ENCODE measurements at places on chromosomes 12 and 14. TPM values are rescaled to one million over a fixed set of nuclear protein-coding genes. Genes with fewer than 3 reads are reported as not detected.

Gene COPZ1
- 89.9 TPM for total RNA-seq

GRCh38 chr12:1838205-1838993 is 18.0 kb downstream of the LRTM2 start:
- no peak for DNase-seq

Gene BORCS5
- total RNA-seq = 3.5 TPM

Gene GOLT1B
- total RNA-seq = 12.2 TPM

Gene PIWIL1
- not detected for total RNA-seq

- peak; percentile 36 for DNase-seq
These were observed 841 bp downstream of the GLI1 start for GRCh38 chr12:57460468-57460784.

DNA sequence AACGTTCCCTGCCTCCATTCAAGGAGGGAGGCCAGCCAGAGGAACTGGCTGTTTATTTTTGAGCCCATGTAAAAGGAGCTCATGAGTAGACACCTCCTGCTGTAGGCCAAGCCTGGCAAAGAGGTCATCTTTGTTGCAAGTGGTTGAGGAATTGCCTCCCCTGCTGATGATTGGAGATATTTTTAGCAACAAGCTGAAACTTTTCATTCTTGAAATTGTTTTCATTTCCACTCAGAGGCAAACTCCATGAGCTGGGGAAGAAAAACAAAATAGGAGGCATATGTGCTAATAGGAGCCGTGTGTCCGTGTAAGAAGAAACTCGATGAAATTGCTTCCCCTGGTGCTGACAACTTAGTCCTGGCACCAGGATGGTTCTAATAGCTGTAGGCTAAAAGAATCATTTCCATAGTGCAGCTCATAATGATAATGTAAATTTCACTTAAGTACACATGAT is 440.1 kb upstream of the FAR2 start:
- no peak for DNase-seq

DNA sequence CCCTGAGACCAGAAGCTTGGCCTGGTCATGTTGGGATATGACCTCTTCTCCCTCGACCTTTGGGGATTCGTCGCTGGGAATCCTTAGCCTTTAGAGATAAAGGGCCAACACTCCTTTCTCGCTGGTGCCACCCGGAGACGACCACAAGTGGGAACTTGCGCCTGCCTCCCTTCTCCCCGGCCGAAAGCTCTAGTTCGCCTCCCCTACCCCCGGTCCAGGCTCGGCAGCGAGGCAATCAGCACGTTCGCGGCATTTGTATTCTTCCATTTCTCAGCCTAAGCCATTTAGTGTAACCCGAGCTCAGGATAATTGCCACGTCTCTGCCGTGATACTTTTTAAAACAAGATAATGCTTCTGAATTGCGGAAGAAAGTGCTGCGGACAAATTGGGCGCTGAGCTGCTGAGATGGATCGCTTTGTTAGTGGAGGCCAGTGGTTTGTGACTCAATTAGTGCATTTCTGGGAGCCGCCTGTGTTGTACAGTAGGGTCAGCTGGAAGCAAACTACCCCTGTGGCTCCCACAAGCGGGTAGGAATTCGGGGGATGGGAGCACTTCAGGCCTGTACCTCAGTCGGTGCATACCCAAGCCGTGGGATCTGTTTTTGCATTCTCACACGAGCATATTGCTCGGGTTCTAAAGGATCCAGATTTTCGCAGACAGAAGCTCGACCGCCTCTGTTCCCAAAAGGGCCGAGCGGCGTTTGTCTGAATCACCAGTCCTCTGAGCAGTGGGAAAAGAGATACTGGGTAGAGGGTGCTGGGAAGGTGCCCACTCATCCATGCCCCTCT is 6.8 kb upstream of the SIX1 start:
- DNase-seq = no peak

DNA sequence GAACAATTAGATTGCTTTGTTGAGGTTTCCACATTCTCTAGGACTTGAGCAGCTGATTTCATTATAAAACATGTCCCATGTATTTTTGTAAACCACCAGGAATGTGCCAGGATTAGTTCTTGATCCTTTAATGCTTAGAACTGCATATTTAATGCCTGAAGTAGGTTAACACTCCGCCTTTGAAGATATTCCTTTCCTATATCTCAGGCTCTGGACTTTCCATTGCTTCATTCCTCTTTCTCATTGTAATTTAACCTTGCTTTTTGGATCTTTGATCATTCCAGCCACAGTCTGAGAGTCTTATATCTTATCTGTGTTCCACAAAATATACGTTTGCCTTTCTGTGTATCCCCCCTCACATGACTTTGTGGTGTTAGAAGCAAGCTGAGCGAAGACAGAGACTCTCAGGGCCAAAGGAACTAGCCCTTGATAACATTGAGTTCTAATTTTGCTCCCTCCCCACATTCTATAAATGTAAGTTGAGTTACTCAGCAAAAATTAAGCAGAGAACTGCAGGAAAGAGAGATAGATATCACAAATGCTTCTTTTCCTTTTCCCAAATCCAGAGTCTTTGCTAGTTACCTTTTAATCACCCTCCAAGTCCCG is 2.4 kb upstream of the CLEC1B start:
- no peak for DNase-seq

DNA sequence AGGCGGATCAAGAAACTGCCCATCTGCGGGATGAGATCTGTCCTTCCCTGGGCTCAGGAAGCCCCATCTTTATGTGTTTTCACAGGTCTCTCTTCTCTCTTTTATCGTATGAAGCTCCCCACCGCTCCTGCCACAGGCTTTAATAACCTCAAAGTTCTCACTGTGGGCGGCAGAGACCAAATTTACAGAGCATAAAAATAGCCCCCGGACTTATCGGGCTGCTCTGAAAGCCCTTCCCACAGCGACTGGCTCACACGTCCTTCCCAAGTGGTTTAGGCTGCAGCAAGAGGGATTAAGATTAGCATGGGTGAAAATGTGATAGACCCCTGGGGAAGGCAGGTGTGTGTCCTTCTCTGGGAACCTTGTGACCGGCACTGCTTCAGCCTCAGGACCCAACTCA is 47.8 kb downstream of the TESC start:
- no peak for DNase-seq

DNA sequence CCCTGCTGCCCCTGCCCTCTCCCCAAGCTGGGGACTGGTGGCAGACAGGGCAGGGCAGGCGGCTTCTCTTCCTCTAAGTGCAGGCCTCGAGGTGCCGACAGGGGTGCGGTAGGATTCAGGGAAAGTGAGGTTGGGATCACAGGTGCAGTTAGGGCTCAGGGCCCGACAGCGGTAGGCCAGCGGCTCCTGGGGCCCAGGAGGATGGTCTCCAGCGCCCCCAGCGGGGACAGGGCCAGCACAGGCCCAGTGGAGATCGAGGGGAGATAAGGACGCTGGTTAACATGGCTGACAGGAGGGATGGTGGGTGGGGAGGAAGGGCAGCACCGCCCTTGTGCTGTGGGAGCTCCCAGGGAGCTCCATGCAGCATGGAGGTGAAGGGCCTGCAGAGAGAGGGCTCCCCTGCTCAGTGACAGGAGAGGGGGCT is 935 bp upstream of the CRIP1 start:
- DNase-seq = peak; percentile 84

- DNase-seq = no peak
These were observed 48.5 kb downstream of the PITPNM2 start for GRCh38 chr12:123102366-123102765.

Gene DNAI7
- total RNA-seq = not detected

Gene FAM181A
- total RNA-seq = not detected

GRCh38 chr14:49194067-49194466 is 392.1 kb downstream of the RPS29 start:
- DNase-seq = no peak

DNA sequence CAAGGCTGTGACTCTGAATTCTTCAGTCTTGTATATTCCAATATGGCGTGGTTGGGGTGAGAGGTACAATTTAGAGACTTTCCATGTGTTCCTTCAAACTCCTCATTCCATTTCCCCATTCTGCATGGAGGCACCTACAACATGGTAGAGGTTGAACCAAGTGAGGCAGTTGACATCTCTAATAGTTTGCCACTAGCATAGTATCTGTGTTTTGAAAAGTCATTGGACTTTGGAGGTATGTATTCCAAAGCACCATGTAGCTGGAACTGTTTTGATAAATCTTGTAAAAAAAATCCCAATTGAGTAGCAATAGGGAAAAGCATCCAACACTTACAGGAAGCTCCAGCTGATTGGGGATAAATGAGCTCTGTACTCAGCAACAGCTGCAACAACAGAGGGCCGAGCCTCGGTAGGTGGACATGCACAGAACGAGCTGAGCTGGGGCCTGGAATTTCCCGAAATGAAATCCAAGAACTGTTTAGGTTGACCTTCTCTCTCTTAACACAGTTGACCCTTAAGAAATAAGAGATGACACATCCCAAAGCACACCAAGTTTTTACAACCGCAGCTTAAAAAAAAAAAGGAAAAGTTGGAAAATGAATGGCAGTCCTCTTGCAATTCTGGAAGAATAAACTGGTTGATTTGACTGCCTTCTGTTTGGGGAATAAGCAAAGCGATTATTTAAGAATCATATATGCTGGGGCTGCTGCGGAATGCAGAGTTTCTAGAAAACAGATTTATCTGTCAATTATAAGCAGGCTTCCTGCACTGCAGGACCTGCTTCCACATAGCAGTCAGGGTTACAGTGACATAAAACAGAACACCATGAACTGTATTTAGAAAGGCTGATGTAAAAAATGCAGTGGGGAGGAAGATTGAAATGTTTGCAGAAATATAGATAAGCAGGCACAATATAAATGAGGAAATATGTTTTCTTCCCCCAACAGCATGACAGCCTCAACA is 194.6 kb upstream of the KRR1 start:
- DNase-seq = no peak

Gene RFX4
- not detected for total RNA-seq

GRCh38 chr12:89176676-89177075 is 175.6 kb downstream of the DUSP6 start:
- DNase-seq = no peak

GRCh38 chr14:75732888-75733287 is 71.8 kb downstream of the TTLL5 start:
- DNase-seq = no peak

GRCh38 chr12:26680727-26681455 is 152.1 kb downstream of the ITPR2 start:
- DNase-seq = no peak

GRCh38 chr14:72594099-72594901 is 299.6 kb downstream of the DPF3 start:
- DNase-seq = no peak

Gene SERPINA12
- total RNA-seq = not detected

GRCh38 chr12:6620885-6621274 is 13.7 kb upstream of the CHD4 start:
- DNase-seq = no peak

Gene GUCY2C
- total RNA-seq = not detected

DNA sequence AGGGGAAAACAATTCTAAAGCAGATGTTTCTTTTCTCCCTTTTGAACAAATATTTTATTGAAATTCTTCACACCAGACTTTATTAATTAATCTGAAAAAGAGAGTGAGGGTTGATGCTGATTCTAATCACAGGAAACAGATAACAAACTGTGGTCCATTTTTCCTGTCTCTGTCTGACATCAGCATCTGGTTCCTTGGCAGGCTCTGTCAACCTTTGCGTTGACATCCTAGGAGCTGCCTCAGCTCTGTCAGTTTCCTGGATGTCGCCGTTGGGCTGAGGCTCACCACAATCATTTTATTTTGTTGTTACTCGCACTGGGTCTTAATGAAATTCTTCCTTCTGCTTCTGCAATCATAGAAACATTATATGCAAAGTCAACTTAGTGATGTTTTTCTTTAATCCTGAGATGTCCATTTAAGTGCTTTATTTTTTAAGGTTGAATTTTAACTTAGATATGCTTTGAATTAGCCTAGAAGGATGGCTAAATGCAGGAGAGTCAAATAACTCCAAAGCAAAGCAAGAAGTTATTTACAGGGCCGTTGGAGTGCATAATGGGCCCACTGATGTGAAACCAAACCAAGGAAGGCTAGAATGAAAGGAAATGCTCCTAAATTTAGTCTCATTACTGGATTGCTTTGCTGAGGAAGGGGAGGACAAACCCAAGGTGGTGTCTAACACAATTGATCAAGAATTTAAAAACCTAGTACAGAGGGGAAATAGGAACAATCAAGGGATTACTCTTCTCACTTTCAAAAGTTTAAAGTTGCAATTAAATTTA is 542.4 kb downstream of the FLRT2 start:
- DNase-seq = no peak

Gene PRPH
- not detected for total RNA-seq

DNA sequence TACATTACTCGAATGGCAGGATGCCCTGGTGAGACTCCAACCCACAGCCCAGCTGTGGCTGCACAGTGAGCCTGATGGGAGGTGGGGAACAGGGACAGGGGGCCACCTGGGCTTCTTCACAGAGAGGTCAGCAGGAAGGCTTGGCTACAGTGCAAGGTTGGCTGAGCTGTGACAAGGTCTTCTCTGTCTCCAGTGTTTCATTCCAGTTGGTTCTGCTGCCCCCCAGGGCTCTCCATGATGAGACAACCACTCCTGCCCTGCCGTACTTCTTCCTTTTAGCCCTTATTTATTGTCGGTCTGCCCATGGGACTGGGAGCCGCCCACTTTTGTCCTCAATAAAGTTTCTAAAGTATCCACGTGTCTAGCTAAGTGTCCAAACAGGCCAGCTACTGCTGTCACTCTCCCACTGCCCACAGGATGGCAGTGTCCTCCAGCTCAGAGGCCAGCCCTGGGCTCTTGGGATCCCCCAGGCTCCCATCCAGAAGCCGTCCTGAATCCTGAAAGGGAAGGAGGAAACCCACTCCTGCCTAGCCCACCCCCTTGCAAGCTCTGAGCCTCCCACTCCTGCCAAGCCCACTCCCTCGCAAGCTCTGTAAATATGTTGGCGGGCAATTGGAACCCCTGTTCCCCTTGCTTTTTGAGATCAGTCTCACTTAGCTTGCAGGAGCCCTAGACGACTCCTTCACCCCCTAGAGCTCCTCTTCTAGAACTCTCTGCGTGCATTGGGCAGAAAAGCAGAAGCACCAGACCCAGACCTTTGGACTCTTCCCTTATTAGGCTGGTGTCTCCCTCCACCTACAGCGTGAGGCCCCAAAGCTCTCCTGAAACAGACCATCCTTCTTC is 5.4 kb downstream of the C1QL4 start:
- DNase-seq = peak; percentile 82

All from HT-29 (cell line).